ENCODE measurements at places on chromosomes 1 and 21.
A peak's percentile ranks its signal among the peaks of the same experiment; 100 is the strongest.

DNA sequence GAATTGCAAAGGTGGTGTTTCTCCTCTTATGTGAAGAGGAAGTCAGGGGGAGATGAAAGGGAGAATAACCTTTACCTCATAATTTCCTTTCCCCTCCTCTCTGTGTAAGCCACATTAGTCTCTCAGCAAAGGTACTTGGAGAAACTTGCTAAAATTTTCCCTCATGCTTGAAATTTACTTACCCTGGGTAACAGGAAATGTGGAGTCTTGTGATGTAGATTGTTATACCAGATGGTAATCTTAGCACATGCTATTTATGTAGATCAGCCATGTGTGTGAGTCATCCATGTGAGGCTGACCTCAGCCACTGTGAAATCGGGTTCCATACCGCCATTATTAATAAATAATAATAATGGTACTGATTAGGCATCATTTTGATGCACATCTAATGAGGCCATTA, 128.4 kb downstream of the TGFB2 start:
- DNase-seq: no peak

DNA sequence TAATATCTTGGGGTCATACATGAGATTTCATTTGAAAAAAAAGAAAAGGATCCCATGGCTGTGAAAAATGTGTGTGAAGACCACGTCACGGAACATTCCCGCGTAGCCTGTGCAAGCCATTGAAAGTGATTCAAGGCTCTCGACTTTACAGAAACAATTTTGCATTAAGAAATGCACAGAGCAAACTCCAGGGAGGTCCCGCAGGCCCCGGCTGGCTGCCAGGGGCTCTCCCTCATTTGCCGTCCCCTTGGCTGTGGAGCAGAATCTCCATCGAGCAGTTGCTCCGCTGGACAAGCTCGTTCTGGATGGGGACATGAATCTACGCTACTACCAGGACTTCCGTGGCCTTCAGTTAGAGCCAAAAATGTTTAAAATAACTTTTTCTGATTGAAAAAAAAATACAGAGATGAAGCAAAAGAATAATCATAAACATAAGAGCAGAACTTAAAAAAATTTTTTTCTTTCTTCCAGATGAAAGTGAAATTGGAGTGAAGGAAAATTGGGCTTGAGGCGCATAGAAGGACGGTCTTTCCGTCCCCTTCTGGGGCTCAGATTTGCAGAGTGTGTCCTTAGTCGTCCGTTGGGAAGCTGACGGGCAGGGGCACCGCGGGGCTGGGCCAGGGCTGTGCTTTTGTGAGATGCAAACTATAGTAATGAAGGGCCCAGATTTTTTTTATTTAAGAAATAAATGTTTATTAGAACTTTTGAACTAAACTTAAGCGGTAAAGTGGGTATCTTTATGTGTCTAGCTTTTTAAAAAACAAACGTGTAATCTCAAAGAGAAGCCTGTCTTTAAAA, 68.1 kb upstream of the ARHGEF16 start:
- no peak for DNase-seq

- no peak for DNase-seq
Observed at GRCh38 chr1:20552728-20553445, 514 bp downstream of the FAM43B start.

DNA sequence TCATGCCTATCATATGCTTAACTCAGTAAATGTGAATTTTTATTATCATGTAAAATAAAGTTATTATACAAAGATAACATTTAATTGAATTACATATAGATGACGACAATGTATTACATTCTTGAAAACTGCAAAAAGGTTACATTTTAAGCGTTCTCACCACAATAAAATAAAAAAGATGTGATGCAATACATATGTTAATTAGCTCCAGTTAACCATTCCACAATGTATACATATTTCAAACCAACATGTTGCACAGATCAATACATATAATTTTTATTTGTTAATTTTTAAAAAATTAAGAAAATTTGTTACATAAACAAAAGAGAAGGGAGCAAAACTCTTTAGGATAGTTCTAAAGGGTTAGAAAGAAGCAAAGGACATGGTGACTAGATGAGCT, 183.7 kb downstream of the VAV3 start:
- DNase-seq: no peak

DNA sequence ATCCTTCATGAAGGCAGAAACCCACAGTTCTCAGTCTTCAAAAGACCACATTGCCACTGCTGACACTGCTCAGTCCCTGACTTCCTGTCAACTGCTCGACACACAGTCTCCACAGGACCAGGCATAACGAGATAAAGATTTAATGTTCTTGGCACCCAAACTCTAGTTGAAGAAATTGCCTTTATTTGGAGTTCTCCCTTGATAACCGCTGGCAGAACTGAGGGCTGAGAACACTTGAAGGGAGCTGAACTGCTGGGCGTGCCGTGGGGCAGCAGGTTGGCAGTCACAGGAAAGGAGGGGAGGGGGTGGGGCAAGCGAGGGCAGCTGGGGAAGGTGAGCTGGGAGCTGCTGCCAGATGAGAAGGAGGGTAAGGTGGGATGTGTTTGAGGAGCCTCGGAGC, 15.9 kb downstream of the HENMT1 start:
- no peak for DNase-seq

DNA sequence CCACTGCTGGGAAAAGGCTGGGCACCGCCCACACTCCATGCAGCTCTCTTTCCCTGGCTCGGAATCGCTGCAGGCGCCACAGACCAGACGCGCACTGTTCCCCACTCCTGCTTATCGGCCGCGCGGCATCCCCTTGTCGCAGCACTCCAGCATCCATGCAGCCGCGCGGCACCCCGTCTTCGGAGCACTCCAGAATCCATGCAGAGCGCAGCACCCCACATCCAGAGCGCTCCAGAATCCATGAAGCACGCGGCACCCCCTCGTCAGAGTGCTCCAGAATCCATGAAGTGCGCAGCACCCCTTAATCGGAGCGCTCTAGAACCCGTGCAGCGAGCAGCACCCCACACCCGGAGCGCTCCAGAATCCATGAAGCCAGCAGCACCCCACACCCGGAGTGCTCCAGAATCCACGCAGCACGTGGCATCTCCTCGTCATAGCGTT, 9.5 kb downstream of the TFF3 start:
- no peak for DNase-seq

DNA sequence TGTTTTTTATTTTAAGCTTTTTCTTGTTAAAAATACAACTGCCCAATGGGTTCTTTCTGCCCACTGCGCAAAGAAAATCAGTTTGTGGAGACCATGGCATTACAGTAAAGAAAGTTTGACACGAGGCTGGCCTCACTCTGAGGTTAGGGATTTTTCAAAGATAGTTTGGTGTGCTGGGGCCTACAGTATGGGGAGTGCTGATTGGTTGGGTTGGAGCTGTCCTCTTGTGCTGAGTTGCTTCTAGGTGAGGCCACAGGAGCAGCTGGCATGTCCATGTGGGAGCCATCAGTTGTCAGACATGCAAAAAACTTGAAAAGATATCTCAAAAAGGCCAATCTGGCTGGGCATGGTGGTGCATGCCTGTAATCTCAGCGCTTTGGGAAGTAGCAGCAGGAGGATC, 14.0 kb downstream of the OSBPL9 start:
- DNase-seq: no peak

GRCh38 chr1:160219062-160219929, 14.1 kb downstream of the PEA15 start:
- no peak for DNase-seq

DNA sequence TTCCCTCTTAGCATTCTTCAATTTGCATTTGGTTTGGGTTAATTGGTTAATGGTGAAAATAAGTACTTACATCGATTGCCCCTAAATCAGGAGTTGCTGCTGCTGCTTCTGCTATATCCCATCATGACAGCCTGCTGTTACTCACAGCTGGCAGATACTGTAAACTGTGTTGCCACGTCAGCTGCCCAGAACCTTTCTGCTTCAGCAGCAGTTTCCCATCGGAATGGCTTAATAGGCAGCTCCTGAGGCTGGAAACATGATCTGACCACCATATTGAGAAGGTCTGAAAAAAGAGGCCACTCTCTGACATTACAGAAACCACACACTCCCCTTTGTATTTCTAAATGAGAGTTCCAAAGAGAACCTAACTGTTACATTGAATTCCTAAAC, 14.3 kb upstream of the SEC16B start:
- DNase-seq: peak; percentile 65

- DNase-seq: no peak
Observed at GRCh38 chr1:238232084-238232710, 341.5 kb upstream of the ZP4 start.

DNA sequence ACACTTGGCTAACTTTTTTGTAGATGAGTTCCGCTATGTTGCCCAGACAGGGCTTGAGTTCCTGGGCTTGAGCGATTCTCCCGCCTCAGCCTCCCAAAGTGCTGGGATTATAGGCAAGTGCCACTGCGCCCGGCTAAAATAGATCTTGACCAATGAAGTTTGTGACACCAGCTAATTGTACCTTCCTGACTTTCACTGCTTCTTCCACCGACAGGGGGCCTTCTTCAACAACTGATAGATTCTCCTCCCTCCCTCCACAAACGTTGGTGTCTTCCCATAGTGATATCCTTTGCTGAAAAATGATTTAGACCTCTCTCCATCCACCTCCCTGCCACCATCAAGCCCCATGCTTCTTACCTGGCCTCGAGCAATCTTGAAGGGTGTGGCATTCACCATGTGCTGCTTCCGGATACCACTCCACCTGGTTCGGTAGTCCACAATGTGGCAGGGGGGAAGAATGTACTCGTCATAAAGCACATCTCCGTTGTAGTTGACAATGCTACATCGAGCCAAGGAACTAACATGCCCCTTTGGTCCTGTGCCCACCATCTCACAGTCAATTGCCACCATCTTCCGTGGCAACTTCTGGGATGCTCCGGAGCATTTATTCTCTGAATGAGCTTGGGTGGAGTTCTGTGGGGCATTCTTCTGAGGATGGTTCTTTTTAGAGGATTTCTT, 1.6 kb upstream of the METTL25B start:
- DNase-seq: peak; percentile 16

GRCh38 chr21:41993744-41994143, 16.4 kb downstream of the ZBTB21 start:
- DNase-seq: no peak

DNA sequence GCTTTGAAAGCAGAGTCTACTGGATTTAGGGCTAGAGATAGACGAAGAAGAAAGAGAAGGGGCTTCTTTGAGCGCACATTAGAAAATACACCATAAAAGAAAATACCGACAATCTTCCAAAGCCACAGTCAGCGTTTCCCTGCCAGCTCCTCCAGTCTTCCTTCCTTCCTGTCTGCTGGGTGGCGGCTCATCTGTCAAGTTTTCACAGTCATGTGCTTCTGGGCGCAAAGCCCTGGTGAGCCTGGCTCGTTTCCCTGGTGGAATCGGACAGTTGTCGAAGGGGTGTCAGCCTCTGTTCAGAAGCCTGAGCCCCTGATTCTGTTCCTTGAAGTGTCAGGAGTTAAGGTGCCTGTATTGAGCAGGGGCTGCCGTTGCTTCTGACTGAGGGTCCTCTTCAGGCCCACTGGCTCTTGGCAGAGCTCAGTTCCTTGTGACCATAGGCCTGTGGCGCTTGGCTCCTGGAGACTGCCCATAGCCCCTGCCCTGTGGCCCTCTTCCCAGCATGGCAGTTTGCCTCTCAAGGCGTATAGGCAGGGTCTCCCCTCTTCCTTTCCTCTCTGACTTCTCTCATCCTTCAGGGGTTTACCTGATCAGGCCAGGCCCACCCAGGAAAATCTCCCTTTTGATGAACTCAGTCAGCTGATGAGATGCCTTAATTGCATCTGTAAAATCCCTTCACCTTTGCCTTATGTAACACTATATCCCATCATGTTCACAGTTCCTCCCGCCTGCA, 58.6 kb downstream of the ADARB1 start:
- DNase-seq: no peak

DNA sequence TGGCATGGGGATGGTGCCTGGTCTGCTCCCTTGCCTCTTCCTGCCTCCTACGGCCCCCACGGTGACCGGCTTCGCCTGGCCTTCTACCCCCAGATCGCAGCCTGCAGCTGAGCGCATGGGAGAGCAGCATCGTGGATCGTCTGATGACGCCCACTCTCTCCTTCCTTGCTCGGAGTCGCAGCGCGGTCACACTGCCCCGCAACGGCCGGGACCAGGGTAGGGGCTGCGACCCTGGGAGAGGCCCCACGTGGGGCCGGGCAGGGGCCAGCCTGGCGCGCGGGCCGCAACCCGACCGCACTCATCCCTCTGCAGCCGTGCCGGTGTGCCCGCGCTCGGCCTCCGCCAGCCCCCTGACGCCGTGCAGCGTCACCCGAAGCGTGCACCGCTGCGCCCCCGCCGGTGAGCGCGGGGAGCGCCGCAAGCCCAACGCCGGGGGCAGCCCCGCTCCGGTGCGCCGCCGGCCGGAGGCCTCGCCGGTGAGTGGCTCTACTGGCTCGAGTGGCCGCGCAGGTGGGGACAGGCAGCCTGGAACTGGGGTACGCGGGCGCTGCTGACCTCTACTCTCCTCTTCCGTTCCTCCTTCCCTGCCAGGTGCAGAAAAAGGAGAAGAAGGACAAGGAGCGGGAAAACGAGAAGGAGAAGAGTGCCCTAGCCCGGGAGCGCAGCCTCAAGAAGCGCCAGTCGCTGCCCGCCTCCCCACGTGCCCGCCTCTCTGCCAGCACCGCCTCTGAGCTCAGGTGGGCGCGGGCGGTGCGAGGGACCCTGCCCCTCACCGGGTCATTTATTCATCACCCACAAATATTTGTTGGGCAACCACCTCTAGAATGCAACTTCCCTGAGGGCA, 20.4 kb downstream of the MAP7D1 start:
- DNase-seq: no peak

DNA sequence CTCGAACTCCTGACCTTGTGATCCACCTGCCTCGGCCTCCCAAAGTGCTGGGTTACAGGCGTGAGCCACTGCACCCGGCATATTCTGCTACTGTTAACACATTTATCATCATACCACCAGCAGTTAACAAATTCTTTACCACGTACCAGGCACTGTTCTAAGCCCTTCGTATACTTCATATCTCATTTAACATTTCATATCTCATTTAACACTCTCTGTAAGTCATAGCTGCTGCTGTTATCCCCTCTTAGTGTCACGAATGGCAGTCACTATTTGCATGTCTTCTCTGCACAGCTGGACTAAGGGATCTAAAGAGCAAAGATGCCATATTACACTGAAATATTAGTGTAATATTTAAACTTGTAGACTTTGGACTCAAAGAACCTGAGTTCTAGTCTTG, 462.5 kb upstream of the DAB1 start:
- DNase-seq: no peak

- DNase-seq: no peak
Observed at GRCh38 chr1:40317394-40318074, 448 bp upstream of the COL9A2 start.

- DNase-seq: no peak
Observed at GRCh38 chr1:65524931-65525265, 104.4 kb downstream of the LEPR start.

Measured in NCI-H774 (cell line).